ENCODE measurements at places on chromosomes 16 and 17.

DNA sequence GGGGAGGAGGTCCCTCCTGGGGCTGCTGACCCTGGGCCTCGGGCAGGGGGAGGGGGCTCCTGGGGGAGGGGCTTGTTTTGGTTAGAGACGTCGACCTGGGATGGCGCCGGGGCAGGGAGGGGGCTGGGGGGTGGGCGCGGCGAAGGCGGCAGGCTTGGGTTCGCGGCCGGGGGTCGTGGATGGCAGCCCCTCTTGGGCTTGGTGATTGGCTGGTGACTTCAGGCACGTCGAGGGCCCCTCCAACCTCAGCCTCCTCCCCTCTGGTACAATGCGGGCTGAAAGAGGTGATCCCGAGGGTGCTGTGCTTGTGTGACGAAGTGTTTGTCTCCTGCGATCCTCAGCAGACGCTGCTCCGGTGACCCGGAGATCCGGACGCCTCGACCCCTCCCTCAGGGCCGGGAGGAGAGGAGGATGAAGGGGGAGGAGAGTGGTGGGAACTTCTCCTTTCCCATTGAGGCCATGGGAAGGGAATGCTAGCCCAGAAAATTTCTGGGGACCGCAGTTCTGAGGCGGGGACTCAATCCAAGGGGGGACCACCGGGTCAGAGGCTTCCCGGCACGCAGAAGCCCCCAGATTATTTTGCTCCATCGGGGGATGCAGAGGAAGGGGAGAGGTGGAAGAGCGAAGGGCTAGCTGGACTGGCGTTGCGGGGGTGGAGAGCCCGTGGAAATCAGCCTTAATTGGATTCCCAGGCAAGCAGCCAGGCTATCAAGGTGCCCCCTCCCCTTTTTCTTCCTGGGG, 43.9 kb downstream of the RAI1 start:
- DNase-seq, result no peak

DNA sequence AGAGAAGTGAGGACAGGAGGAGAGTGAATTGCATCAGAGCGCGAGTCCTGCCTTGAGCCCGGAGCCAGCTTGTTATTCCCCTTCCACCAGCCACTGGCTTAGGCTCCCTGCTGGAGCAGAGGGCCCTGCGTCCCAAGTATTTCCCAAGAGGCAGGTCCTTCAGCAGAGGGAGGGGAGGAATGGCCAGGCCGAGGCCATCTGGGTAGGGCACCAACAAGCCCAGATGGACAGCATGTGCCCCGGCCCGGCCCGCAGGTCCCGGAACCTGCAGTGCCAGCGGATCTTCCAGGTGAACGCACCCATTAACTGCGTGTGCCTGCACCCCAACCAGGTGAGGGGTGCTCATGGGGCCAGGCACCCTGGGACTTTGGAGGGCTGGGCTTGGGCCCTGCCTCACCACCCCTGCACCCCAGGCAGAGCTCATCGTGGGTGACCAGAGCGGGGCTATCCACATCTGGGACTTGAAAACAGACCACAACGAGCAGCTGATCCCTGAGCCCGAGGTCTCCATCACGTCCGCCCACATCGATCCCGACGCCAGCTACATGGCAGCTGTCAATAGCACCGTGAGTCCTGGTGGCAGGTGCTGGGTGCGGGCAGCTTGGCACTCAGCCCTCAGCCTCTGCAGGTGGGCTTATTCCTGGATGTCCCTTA, 1.7 kb downstream of the MLST8 start:
- DNase-seq, result no peak

- no peak for DNase-seq
Observed at GRCh38 chr16:49463529-49463928, 89.9 kb downstream of the C16orf78 start.

DNA sequence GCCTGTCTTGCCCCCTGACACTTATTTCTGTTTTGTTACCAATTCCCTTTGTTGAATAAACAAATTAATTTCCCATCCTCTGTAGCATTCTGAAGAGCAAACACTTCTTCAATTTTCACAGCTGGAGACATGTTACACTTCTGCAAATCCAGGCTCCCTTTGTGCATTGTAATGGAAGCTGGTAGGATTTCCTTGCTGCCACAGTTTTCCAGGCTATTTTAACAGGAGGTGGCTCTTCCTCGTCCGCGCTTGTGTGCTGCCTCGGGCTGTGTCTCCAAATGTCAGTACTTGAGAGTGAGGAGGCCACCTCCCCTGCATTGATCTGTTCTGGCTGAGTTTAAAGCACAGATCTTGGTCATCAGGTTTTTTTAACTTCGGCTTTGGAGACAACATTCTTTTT, 40.0 kb downstream of the SOST start:
- DNase-seq, result no peak

GRCh38 chr16:154217-155030, 2.0 kb downstream of the HBZ start:
- DNase-seq, result no peak

DNA sequence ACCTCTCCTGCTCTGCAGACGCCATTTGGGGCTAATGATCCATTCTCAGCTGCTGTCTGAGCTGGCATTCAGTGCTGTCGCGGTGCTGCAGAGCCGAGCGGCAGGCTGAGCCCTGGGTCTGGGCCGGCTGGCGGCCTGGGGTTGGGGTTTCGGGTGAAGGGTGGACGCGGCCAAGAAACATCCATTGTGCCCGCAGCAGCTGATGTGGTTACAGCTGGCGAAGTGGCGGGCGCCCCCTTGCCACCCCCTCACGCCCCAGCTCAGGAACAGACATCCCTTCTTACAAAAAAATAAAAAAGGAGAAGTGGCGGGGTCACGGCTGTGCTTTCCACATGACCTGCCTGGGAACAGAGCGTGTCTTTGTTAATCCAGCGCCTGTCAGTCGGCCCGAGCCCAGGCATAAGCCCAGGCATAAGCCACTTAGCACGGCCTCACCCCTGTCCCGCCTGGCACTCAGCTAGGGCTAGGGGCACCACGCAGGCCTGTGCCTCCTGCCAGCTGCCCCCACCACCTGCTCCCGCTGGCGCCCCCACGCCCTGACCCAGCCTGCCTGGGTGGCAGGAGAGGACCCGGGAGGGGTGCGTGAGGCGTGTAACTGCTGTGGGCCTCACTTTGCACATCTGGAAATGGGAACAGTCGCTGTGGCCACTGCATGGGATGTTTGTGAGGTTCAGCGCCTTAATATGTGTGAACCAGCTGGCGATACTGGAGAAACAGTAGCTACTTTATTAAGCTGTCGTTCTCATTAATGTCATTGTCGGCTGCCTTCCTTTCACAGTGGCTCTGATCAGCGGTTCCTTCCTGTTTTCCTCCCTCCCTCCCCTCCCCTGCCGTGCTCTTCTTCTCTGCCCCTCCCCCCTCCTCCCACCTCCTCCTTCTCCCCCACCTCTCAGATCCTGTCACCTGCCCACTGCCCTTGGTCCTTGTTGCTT, 197.7 kb upstream of the CIBAR2 start:
- peak; percentile 80 for DNase-seq

DNA sequence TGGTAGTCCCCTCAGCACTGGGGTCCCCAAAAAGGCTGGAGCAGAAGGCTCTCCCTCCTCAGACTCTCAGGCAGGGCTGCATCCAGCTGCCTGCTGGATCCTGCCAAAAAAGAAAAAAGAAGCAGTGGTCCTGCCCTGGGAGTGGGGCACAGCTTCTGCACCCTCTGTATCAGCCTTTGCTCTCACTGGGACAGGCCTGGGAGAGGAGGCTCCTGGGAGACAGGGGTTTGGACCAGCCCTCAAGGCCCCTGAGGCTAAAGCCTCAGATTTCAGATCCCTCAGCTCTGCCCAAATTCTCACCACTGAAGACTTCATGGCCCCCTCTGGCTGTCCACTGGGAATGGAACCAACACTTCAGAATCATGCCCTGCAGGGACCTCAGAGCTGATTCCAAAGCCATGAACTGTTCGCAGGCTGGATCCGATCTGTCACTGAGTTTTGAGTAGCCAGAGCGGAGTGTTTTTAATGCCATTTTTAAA, 96.9 kb downstream of the C16orf78 start:
- no peak for DNase-seq

- DNase-seq, result no peak
Observed at GRCh38 chr17:19867079-19867328, 732 bp downstream of the ULK2 start.

All from AML-193 (cell line).